Dermis microvascular lymphatic vessel endothelial cell (primary cell): ENCODE measurements at places on chromosomes 16 and 17. TPM values are rescaled to one million over a fixed set of nuclear protein-coding genes. Genes with fewer than 3 reads are reported as not detected.

Gene GRAPL
- total RNA-seq = 23.5 and 56.0 TPM in 2 replicates

GRCh38 chr16:18788828-18789514 lies 1.2 kb downstream of the RPS15A start:
- no peak for DNase-seq

Gene CD79B
- total RNA-seq = 0.51 and 3.0 TPM in 2 replicates

Gene KCNH6
- under 0.01 TPM in 1 of 2 replicates, not detected in the other for total RNA-seq

GRCh38 chr16:73891129-73891542 lies 405.5 kb upstream of the PSMD7 start:
- no peak for DNase-seq

- DNase-seq = no peak
Observed at GRCh38 chr16:84780544-84781376, 39.0 kb upstream of the CRISPLD2 start.

DNA sequence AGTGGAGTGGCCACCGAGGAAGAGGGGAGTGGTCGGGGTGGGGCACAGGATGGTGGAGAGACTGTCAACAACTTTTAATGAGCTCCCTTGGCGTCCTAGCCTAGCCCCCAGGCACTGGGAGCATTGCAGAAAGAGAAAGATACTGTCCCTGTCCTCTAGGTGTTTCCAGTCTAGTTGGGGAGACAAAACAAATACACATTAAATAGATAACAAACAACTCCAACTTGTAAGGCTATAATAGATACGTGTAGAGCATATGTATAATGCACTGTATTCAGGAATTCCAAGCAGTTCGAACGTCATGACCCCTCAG lies 435 bp upstream of the UBE2O start:
- DNase-seq = no peak

Gene NLK
- total RNA-seq = 28.9 and 35.1 TPM in 2 replicates
